ENCODE measurements at places on chromosomes 5 and 9. TPM values are rescaled to one million over a fixed set of nuclear protein-coding genes. Genes with fewer than 3 reads are reported as not detected.

OR13C4 gene
- total RNA-seq: not detected

ZDHHC11B gene
- total RNA-seq: 0.10 TPM

SPACA9 gene
- total RNA-seq: 6.0 TPM

DNA sequence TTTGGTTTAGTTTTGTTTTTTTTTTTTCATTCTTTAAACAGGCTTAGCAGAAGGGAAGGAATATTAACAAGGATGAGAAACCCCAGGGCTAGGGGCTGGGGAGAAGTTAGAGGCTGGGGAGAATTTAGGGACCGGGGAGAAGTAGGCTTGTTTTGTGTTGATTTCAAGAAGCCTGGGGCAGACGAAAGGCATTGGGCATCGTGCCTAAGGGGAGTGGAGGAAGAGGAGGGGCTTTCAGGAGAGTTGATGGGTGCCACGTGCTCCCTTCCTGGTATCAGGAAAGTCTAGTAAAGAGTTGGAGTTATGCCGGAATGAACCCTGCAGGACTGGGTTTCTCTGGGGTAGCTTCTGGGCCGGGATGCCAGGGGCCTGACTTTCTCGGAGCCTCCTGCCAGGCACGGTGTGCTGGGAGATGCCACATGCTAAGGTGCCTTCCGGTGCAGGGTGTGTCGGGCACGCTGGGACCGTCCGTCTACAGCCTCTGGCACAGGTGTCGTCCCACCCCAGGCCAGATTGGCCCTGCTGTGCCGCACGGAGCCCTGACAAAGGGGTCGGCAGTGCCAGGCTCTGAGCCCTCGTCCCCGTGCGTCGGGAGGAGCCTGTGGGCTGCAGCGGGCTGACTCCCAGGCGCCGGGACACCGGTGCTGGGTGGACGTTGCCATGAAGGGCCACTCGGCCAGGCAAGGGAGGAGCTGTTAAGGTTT, 159.9 kb downstream of the OLFM1 start:
- H3K4me3 ChIP-seq: no peak overlapping the region
- no peaks in the 10 kb centered on the region for H3K36me3 ChIP-seq
- no peak for DNase-seq
- no peaks in the 10 kb centered on the region for H3K4me1 ChIP-seq
- H3K27me3 ChIP-seq: no peaks in the 10 kb centered on the region

- no peak for DNase-seq
- peaks cover 32% of the 10 kb centered on the region for H3K27me3 ChIP-seq
- H3K4me1 ChIP-seq: peaks cover 11% of the 10 kb centered on the region
- no peak overlapping the region for H3K4me3 ChIP-seq
These were observed 23.5 kb upstream of the HAND1 start for GRCh38 chr5:154501566-154501965.

FOXI1 gene
- total RNA-seq: not detected

DNA sequence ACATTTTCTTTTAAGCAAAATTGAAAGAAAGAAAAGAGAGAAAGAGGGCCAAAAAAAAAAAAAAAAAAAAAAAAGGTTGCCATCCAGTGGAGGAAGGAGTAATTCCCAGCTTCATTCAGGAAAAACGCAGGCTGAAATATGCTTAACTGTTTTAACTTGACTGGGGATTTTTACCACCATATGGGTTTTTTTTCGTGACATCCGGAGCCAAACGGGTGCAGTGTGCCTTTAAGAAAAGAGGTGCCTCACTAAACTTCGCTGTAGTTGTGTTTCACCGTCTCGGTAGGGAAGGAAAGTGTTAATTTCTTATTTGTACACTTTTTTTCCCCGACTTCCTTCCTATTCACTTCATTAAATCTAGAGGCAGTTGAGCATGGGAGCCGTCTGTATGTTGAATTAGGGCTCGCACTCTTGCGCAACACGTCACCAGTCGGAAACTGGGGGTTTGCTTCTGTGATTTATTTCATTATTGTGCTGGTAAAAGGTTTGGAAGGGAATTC, 143.0 kb downstream of the SMARCA2 start:
- peak overlapping the region; percentile 79 for H3K27ac ChIP-seq
- no peaks in the 10 kb centered on the region for H3K27me3 ChIP-seq
- peaks cover 16% of the 10 kb centered on the region for H3K36me3 ChIP-seq
- H3K4me3 ChIP-seq: peak overlapping the region; percentile 72
- H3K4me1 ChIP-seq: peaks cover 35% of the 10 kb centered on the region
- peak; percentile 51 for DNase-seq

DNA sequence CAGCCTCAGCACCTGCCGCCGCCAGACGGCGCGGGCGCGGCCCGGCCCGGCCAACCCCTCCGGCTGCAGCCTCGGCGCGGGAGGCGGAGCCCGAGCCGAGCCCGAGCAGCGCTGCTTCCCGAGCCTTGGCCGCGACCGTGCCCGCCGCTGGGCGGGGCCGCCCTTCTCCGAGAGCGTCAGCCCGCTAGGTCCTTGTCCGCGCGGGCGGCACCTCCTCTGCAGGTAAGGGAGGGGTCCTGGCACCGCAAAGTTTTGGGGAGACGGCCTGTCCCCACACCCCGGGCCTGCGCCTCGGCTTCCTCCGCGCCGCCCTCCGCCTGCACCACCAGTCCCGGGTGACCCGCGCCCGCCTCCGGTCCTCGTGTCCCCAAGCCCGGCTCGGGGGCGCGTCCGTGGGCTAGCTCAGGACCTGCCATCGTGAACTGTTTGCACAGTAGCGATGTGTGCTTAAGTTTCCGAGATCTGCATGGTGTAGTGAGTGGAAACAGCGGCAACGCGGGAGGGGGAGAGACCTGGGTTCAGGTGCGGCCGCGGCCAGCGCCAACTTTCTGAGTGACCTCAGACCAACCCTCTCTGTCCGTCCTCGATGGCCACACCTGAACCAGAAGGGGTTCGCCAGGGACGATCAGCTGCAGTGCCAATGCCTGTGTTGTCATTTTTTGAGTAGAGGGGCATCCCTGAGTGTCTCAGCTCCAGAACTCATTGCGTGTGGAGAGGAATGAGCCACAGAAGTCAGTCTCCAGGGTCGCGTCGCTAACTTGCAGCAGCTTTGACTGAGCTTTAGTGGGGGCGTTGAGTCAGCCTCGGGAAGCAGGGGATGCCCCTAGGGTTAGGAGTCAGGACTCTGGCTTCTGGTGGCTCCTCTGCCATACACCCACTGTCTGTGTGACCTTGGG, at the start of gene FRMPD1:
Gene FRMPD1 (plus strand): TSS at position 82 of the 896 bp plus-strand sequence. CDS start 41,688 bp downstream, outside the sequence.
- H3K36me3 ChIP-seq: no peaks in the 10 kb centered on the region
- peaks cover 6% of the 10 kb centered on the region for H3K4me1 ChIP-seq
- DNase-seq: peak; percentile 62
- H3K27ac ChIP-seq: no peak within 1 kb of the TSS
- H3K4me3 ChIP-seq: peak within 1 kb of the TSS; percentile 61

DNA sequence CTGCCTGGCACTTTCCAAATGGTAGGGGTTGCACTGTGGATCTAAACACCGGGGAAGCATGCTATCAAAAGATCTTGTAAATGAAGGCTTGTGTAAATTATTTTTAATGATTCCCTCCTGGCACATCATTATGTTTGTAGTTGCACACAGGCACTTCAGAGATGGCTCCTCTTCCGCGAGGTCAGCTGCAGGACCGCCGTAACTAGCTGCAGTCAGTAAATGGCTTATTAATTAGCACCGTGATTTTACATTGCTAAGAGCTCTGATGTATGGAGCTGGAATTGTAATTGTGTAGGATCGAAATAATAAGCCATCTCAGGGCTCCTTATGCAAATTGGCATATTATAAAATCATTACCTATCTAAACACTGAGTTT, 397.6 kb upstream of the IRX1 start:
- H3K4me3 ChIP-seq: no peak overlapping the region
- H3K27me3 ChIP-seq: peaks cover 12% of the 10 kb centered on the region
- H3K4me1 ChIP-seq: no peaks in the 10 kb centered on the region
- no peaks in the 10 kb centered on the region for H3K36me3 ChIP-seq
- DNase-seq: no peak
- H3K27ac ChIP-seq: no peak overlapping the region

- H3K4me1 ChIP-seq: no peaks in the 10 kb centered on the region
- no peaks in the 10 kb centered on the region for H3K36me3 ChIP-seq
- H3K27ac ChIP-seq: no peak overlapping the region
- H3K4me3 ChIP-seq: no peak overlapping the region
- H3K27me3 ChIP-seq: no peaks in the 10 kb centered on the region
These were observed 498.9 kb downstream of the NTRK2 start for GRCh38 chr9:85168412-85168811.

- no peak overlapping the region for H3K27ac ChIP-seq
- H3K27me3 ChIP-seq: no peaks in the 10 kb centered on the region
- H3K4me1 ChIP-seq: peaks cover 15% of the 10 kb centered on the region
- H3K36me3 ChIP-seq: no peaks in the 10 kb centered on the region
- no peak overlapping the region for H3K4me3 ChIP-seq
These were observed 31.6 kb upstream of the RFK start for GRCh38 chr9:76425677-76426453.

GRCh38 chr9:134486596-134486995, 155.0 kb upstream of the COL5A1 start:
- no peak overlapping the region for H3K4me3 ChIP-seq
- no peaks in the 10 kb centered on the region for H3K4me1 ChIP-seq
- H3K36me3 ChIP-seq: no peaks in the 10 kb centered on the region
- DNase-seq: no peak
- no peak overlapping the region for H3K27ac ChIP-seq
- H3K27me3 ChIP-seq: no peaks in the 10 kb centered on the region

DNA sequence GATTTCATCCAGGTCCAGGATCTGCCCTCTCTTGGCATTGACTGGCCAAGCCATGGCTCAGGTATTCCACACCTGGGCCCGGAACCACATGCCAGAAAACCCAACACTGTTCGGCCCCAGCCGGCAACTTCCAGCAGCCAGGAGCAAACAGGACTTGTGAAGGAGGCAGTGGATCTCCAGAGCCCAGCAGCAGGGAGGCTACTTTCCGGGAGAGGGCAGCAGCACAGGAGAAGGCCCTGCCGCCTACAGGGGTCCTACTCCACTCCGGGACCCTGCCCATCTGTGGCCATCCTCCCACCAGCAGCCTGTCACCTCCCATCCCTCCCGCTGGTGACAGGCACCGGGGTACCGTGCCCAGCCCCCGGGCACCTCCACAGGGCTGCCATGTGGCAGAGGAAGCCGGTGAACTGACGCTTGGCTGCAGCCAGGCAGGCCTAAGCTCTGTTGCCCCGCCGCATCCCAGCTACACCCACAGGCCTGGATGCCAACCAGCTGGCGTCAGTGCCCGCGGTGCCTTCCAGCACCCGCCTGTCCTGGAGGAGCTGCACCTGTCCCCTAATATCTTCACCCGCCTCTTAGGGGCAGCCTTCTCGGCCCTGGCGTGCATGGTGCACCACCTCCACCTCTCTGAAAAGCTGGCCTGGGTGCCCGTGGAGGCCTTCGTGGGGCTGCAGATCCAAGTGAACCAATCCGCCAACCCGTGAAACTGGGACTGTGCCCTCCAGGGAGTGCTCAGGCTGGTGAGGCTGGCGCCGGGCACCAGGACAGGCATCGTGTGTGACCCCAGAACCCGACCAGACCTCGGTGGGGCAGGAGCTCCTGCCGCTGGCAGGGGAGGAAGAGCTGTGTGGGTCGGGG, 18.9 kb upstream of the SLC30A5 start:
- no peak overlapping the region for H3K27ac ChIP-seq
- peaks cover 1% of the 10 kb centered on the region for H3K27me3 ChIP-seq
- peaks cover 5% of the 10 kb centered on the region for H3K4me1 ChIP-seq
- DNase-seq: no peak
- H3K4me3 ChIP-seq: no peak overlapping the region
- H3K36me3 ChIP-seq: no peaks in the 10 kb centered on the region

DNA sequence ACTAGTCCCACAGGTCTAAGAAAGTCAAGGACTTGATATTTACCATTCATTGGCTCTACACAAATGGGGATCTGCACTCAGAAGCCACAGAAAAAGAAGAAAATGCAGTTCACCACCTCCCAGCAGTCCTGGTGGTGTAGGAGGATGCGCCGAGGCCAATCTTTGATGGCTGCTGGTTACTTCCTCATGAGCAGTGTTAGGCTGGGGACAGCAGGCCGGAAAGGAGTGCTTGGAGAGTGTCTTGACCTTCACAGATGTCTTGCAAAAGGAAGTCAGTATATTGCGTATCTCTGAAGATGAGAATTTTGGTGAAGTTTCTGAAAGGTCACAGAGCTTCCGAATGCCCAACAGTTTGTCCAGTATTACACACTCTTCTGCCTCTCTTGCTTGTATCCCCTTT, 597.0 kb downstream of the EBF1 start:
- no peak overlapping the region for H3K4me3 ChIP-seq
- H3K4me1 ChIP-seq: no peaks in the 10 kb centered on the region
- H3K27me3 ChIP-seq: no peaks in the 10 kb centered on the region
- no peak overlapping the region for H3K27ac ChIP-seq
- no peaks in the 10 kb centered on the region for H3K36me3 ChIP-seq

- no peaks in the 10 kb centered on the region for H3K36me3 ChIP-seq
- H3K4me3 ChIP-seq: no peak overlapping the region
- no peaks in the 10 kb centered on the region for H3K4me1 ChIP-seq
- no peak for DNase-seq
- peaks cover 3% of the 10 kb centered on the region for H3K27me3 ChIP-seq
These were observed 73.3 kb downstream of the CCDC192 start for GRCh38 chr5:127776477-127776876.

GIN1 gene
- 7.5 TPM for total RNA-seq

DNA sequence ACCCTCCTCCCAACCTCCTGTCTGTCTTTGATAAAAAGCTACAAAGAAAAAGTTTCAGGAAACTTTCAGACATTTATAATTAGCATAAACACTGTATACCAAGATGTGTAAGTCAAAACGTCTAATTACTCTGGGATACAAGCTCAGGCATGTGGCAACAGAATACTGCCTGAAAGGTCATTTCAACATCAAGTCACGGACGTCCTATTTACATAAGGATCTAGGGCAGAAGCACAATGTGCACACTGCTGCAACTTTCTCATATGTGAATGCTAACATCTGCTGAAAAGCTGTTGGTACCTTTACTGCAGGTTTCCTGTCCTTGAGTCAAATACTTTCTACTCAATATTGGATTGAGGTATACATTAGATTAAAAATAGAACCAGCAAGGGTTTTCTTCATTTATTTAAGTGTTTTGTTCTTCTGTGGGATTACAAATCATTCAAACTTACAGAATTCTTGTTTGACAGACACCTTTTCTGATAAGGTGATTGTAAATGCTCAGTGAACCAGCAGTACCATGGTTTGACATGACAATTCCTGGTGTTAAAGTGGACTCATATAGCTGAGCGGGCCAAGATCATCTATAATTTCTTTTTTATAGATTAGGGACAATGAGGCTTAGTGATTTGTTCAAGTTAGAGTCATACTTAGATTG, 36.8 kb downstream of the ELL2 start:
- H3K27me3 ChIP-seq: no peaks in the 10 kb centered on the region
- H3K4me3 ChIP-seq: no peak overlapping the region
- no peak overlapping the region for H3K27ac ChIP-seq
- no peak for DNase-seq
- peaks cover 50% of the 10 kb centered on the region for H3K4me1 ChIP-seq

GRCh38 chr9:20042128-20042711, 253.4 kb upstream of the SLC24A2 start:
- H3K36me3 ChIP-seq: peaks cover 18% of the 10 kb centered on the region
- peak overlapping the region; percentile 12 for H3K4me3 ChIP-seq
- no peak for DNase-seq
- H3K27ac ChIP-seq: peak overlapping the region; percentile 90
- peaks cover 54% of the 10 kb centered on the region for H3K4me1 ChIP-seq
- H3K27me3 ChIP-seq: no peaks in the 10 kb centered on the region

FOXE1 gene
- not detected for total RNA-seq

PCDHAC2 gene
- total RNA-seq: not detected
